ENCODE measurements at places on chromosomes 16 and 17. TPM values are rescaled to one million over a fixed set of nuclear protein-coding genes. Genes with fewer than 3 reads are reported as not detected.

ASB16 gene
- not detected for total RNA-seq

TLCD3B gene
- 0.04 TPM for total RNA-seq

DNA sequence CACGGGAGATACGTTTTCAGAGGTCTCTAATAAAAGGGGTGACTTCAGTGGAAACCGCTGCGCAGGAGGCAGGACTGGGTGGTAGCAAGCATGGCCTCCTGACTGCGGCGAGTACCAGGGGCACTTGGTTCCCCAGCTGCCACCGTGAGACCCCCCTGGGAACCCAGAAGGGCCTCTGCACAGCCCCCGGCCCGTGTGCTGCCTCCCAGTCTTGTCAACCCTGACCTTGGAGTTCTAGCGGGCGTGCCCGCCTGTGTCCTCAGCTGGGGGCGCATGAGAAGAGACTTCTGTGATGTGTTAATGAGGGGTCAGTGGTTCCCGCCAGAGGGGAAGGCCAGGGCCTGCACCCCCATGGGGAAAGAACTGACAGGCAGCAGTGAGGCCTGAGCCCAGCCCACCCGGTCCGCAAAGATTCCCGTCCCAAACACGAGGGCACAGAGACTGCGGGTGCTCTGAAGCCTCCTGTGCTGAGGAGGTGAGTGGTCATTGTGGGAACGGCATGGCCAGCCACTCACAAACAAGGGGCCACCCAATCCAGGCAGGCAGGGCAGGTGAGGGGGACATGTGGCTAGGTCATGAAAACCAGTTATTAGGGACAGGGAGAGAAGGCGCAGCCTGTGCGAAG lies 9.4 kb downstream of the ZNF276 start:
- no peak for DNase-seq

AGRP gene
- not detected for total RNA-seq

- DNase-seq, result no peak
Observed at GRCh38 chr16:77430787-77431585, 3.8 kb downstream of the ADAMTS18 start.

DNA sequence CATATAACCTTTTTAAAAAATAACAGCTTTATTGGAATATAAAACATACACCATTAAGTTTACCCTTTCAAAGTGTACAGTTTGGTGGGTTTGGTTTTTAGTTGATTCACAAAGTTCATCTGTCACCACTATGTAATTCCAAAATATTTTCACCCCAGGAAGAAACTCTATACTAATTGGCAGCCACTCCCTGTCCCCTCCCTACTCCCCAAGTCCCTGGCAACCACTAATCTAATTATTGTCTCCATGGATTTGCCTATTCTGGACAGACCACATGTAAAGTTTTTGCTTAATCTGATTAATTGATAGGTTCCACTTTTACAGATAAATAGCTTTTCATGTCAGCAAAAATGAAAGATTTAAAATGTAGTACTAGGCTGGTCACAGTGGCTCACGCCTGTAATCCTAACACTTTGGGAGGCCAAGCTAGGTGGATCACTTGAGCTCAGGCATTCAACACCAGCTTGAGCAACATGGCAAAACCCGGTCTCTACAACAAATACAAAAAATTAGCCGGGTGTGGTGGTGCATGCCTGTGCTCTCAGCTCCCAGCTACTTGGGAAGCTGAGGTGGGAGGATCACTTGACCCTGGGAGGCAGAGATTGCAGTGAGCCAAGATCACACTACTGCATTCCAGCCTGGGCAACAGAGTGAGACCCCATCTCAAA lies 25.0 kb upstream of the MAPK3 start:
- no peak for DNase-seq

KCNJ2 gene
- total RNA-seq, result 0.12 TPM

FBXO39 gene
- total RNA-seq, result 0.06 TPM

- no peak for DNase-seq
Observed at GRCh38 chr16:64470916-64471315, 650.9 kb downstream of the CDH11 start.

- no peak for DNase-seq
Observed at GRCh38 chr16:842061-842476, 41.5 kb upstream of the GNG13 start.

- DNase-seq, result no peak
Observed at GRCh38 chr17:30808785-30809286, 15.7 kb downstream of the CRLF3 start.
